ENCODE measurements at places on chromosomes 11 and 22.

- peak; percentile 13 for DNase-seq
Measured at GRCh38 chr22:23251445-23252093, 71.3 kb downstream of the BCR start.

- DNase-seq, result no peak
Measured at GRCh38 chr11:21877151-21877550, 315.7 kb upstream of the ANO5 start.

DNA sequence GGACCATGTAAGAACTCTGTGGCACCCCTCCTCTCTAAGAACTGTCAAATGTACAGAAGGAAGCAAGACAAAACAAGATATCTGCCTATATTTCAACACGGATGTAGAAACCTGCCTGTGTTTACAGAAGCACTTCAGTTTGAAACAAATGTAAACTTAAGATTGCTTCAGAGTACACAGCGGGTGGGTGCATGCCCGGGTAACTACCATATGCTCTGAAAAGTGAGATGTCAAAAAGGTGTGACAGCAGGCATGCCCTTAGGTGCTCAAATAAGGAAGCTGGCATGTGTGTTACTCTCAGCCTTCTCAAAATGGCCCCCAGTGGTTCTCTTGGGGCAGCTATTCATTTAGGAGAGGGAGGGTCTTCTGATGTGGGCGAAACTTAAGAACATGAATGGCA is 5.2 kb downstream of the ACP2 start:
- DNase-seq, result no peak

DNA sequence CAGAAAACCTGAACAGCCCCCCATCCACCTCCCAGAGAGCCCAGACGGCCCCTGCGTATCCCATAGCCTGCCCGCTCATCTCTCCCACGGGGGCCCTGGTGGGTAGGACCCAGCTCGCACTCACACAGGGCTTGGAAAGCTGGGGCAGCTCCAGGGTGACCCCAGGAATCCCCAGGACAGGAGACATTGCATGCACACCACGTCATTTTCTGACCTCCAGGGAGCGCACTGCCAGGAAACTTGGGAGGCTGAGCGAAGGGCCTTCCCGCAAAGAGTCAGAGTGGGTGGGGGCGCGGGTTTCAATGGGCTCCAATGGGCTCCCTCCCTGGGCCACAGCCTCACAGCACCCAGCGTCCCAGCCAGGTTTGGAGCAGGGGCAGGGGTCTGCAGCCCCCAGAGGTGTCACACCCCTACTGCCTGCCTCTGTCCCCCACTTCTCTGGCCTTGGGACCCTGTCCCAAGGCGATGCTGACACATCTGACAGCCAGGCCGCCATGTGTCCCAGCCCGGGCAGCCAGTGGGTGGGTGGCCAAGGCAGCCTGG is 8.2 kb upstream of the SYT8 start:
- DNase-seq, result peak; percentile 14

GRCh38 chr11:93921695-93922468 is 71.5 kb upstream of the VSTM5 start:
- DNase-seq, result no peak

DNA sequence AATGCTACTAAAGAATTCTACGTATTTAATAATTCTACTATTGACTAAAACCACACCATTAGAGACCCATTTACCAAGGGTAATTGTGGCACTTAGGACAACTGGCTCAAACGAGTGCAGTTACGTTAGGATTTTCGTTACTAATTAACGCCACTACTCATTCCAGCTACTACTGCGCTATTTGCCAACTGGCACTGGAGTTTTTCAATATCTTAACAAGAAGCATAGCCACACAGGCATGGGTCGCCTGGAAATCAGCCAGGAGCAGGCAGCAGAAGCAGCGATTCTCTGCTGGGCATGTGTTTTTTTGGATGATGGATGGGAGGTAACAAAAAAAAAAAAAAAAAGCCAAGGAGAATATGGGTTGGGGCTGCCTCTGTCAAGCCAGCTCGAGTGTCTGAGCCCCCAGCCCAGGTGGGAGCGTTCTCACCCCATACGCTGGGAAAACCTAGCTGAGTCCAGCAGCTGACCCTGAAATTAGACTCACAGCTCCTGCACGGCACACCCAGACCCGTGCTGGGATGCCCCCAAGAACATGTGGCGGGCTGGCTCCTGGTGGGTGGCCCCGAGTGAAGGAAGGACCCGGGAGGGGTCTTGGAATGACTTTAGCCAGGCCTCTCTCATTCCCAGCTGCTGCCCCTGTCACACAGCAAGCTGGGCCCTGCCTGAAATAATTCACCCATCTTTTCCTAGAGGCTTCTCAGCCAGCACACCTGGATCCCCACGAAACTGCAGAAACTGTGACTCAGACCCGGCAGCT is 214.0 kb downstream of the BRD1 start:
- DNase-seq, result no peak

GRCh38 chr22:32334660-32335365 is 22.9 kb upstream of the RFPL3 start:
- no peak for DNase-seq

DNA sequence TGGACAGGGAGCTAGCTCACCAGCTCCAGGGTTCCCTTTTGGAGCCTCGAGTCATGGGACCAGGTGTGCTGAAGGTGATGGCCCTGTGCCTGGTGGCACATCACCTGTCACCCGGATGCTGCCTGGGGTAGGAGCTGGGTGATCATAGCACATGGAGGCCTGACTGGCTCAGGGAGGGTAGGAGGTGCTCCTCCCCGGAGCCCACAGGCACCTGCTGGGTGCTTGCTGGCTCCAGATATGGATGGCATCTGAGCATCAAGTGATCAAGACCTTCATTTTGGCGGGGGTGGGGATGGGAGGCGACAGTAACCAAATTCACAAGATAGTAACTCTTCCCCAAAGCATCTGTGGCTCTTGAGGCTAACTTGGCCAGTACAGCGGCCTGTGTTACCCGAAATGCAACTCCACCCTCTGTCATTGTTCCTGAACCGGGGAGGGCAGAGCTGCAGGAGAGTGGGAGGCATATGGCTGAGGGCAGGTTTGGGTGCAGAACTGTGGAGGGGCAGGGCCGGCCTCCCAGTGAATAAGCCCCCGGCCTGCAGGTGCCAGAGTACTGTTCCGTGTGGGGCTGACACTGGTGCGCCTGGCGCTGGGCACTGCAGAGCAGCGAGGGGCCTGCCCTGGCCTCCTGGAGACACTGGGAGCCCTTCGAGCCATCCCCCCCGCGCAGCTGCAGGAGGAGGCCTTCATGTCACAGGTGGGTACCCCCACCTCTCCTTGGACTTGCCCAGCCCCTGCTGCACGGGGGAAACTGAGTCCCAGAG is 4.7 kb downstream of the TBC1D10C start:
- no peak for DNase-seq

GRCh38 chr22:40237788-40238424 is 60.2 kb downstream of the TNRC6B start:
- no peak for DNase-seq

GRCh38 chr11:74532501-74533246 is 39.1 kb upstream of the LIPT2 start:
- no peak for DNase-seq

DNA sequence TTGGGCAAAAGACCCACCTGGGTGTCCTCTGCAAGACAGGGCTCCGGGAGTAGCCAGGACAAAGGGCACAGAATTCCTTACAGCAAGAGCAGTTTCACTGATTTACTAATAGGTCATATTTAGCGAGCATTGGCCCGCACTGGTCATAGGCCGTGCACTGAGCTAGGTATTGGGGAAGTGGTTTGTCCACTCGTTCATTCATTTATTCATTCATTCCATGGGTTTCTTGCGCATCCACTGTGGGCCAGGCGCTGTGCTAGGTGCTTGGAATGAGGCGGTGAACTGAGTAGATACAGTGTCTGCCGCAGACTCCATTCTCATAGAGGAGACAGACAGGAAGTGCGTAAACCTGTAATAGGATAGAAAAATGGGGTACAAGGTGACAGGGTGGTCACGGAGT is 13.2 kb upstream of the LINC01488 start:
- DNase-seq, result no peak

DNA sequence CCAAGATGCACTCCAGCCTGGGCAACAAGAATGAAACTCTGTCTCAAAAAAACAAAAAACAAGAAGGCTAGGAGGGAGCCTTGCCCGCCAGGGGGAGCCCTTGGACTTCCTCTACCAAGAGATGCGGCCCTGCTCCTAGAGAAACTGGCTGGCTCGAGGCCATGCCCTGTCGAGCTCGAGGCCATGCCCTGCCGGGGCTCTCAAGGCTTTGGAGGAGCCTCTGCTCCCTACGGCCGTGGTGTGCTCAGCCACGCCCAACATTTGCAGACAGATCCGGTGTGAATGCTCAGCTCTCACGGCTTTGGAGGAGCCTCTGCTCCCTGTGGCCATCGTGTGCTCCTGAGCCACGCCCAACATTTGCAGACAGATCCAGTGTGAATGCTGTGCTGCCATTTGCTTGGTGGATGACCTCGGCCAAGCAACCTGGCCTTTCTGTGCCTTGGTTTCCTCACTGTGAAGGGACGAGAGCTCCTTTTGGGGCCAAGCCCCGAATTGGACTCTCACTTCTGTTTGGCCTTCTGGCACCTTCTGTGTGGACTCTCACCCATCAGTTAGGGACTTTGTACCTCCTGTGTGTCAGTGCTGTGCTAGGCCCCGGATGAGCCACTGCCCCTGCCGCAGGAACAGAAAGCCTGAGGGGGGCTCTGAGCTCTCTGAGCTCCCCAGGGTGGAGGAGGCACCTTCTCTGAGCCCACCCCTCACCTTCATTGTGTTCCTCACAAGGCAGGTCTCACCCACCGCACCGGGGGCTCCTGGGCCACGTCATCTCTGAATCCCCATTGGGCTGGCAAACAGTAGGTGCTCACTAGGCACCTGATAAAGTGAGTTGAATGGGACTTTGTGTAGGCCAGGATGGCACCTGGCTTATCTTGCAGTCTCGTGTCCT is 14.1 kb downstream of the C11orf24 start:
- peak; percentile 98 for DNase-seq

GRCh38 chr11:17219016-17219415 is 11.2 kb upstream of the PIK3C2A start:
- DNase-seq, result no peak

DNA sequence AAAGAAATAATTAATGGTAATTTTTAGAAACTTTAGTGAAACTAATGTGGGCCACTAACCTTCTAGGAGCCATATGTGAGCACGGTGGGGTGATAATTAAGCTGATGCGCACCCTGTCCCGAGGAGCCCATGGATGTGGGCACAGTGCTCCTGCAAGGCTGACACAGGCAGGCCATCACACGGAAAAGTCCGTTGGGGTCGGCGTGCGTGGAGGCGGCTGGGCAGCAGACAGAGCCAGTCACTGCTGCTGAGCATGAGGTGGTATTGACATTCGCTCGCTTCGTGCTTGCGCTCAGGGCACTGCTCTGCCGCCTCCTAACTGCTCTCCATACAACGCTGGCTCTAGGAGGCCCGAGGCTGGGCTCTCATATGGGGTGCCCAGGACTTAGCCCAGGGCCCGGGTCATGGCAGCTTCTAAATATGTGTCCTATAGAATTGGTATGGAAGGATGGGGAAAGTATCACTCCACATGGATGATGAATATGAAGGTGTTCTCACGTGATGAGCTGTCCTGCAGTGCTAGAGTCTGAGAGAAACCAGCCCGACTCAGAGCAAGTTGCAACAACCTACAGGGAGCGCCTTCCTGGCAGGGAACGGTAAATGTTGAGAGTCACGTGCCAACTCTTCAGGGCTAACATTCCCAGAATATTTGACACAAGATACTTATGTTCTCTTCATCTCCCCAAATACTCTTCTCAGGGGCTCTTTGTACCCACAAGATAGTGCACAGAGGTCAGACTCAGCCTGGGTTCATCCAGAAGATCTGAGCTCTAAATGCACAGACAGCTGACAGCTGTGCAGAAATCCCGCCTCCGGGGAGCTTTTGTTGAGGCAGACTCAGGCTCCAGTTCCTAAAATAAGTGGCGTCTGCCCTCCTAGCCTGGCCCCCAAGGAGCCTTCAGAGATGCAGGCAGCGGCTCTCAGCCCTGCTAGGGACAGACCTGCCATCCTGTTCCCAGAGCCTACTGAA is 50.6 kb upstream of the ARFGAP3 start:
- DNase-seq, result no peak

DNA sequence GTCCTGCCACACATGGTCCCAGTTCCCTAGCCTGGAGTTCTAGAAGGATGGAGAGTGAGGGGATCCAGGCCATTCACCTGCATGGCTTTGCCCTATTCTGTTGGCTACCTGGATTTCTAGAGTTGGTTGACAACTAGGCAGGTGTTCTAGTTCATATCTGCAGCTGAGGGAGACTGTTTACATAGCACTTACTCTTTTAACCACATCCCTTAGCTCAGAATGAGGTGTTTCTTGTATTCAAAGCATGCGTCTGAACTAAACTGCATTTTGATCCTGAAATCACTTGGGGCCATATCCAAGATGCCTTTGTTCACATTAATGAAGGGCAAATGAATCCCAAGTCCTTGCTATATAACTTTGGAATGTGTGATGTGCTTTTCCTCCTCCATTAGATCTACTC is 60.9 kb downstream of the SYT13 start:
- DNase-seq, result no peak

DNA sequence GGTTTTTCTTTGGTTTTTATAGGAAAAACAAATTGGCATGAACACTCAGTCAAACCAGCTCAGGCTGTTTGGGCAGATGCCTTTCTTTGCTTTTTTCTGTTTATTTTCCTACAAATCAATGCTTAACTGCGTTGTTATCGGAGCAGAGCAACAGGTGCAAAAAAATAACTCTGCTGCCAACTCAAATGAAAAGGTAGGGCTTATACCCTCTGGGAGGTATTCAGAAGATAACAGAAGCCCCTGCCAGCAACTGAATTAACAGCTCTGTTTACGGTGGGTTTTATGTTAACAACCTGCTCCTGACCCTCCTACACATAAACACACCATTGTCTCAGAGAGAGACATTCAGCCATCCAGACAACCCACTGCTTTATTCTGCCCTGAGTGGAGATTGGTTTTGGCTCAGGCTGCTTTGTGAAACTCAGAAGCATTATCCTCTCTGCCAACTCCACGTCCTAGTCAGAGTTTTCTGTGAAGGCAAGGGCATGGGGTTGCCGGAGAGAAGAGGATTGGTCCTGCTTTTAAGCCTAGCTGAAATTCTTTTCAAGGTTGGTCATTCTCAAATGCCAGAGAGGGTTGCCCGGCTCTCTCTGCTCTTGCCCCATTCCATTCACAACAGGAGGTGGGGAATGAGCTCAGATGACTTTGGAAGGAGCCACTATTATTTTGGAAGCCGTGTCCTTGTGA is 11.4 kb downstream of the EHF start:
- no peak for DNase-seq

GRCh38 chr22:46366801-46367706 is 31.5 kb downstream of the TRMU start:
- DNase-seq, result no peak

GRCh38 chr22:24516301-24516737 is 21.2 kb downstream of the UPB1 start:
- no peak for DNase-seq

Data from stimulated activated CD4-positive, alpha-beta T cell treated with anti-CD3 and anti-CD28 coated beads, Interleukin-2, amount 100 ng/mL, for 24 hours (primary cell).